ENCODE measurements at places on chromosomes 4 and X. TPM values are rescaled to one million over a fixed set of nuclear protein-coding genes. Genes with fewer than 3 reads are reported as not detected.
A peak's percentile ranks its signal among the peaks of the same experiment; 100 is the strongest.

Gene MAGEA10
- not detected for total RNA-seq

Gene KLB
- total RNA-seq = 41.9 TPM

Gene PRRG1
- total RNA-seq = 4.5 TPM

Gene SFRP2
- total RNA-seq = not detected

Gene GPC4
- 0.14 TPM for total RNA-seq

Gene ADAMTS3
- not detected for total RNA-seq

DNA sequence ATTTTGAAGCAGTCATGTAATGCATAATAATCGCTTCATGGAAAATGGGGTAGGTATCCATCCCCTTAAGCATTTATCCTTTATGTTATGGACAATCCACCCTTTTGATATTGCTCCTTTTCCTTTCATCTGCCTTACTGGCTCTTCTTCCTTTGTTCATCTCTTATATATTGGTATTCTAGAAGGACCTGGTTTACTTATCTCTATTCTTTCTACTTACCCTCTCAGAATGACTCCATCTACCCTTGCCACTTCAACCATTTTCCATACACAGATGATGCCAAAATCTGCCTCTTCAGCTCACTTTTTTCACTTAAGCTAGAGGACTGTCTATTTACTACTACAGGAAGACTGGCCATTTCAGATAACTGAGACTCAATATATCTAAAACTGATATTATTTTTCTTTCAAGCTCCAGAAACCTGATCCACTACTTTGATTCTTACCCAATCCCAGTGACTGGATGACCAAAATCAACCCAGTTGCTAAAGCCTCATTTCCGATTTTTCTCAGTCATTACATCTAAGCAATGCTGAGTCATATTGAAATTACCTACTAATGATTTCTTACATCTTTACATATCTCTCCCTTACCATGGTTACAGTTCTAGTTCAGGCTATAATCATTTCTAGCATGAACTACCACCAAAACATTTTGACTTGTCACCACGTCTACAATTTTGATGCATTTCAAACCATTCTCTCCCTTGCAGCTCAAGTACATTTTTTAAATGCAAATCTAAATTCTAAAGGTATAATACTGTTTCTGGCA, 93.7 kb downstream of the FAAH2 start:
- no peaks in the 10 kb centered on the region for H3K4me1 ChIP-seq
- no peak for DNase-seq
- H3K27ac ChIP-seq = no peak overlapping the region
- H3K27me3 ChIP-seq = no peaks in the 10 kb centered on the region
- no peaks in the 10 kb centered on the region for H3K36me3 ChIP-seq

DNA sequence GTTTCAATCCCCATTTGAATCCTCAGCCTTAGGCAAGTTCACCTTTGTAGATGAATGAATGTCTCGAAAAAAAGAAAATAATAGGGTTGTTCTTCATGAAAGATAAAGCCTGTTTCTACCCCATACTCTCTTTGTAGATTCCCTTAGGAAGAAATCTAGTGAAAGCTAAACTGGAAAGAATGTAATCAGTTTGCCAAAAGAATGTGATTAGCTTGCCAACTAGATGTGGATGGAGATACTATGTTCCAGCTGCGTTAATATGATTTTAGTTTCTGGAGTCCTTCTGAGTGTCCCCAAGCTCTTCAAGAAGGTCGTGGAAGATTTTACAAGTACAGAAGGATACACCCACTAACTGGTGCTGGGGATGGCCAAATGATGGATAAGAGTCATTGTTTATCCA, 162.3 kb upstream of the EDNRA start:
- no peak overlapping the region for H3K27ac ChIP-seq
- H3K4me1 ChIP-seq = no peaks in the 10 kb centered on the region
- DNase-seq = no peak
- no peak overlapping the region for H3K4me3 ChIP-seq

GRCh38 chr4:39291686-39292085, 74.5 kb downstream of the RFC1 start:
- DNase-seq = no peak
- H3K4me1 ChIP-seq = no peaks in the 10 kb centered on the region
- H3K4me3 ChIP-seq = no peak overlapping the region
- H3K27me3 ChIP-seq = no peaks in the 10 kb centered on the region

DNA sequence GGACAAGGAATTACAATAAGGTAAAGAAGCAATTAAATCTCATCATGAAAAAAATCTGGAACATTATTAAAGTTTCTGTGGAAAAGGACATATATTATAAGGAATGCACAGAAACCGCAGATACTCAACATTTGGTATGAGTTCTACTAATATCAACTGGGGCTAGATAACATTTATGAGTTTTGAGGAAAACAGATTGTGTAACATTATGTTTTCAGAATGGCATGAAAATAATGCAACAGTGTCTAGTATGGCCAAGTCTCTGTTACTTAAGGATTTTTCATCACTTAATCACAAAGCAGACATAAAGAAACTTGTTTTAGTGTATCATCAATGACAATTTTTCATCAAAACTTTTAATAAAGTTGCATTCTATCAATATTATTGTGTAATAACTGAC, 785.0 kb downstream of the GLUD2 start:
- no peaks in the 10 kb centered on the region for H3K27me3 ChIP-seq
- DNase-seq = no peak
- no peaks in the 10 kb centered on the region for H3K4me1 ChIP-seq
- H3K4me3 ChIP-seq = no peak overlapping the region
- no peaks in the 10 kb centered on the region for H3K36me3 ChIP-seq

DNA sequence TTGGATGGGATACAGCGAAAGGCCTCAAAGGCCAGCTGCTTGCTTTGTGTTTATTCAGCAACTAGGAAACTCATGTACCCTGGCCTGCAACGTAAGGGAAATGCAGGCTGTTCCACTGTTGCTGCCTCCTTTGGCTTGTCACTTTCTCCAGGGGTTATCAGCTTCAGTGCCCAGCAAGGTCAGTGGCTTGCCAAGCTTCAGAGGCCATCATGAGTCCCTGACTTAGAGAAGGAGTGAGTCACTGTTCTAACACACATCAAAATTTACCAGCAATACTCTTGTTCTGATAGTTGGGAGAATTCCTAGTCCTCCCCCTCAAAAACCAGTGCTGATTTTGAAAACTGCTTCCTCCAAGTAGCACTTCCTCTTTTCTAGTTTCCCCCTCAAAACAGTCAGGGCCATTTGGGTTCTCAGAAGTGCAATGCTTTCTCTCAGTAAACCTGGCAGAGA, 250.8 kb downstream of the ARHGAP24 start:
- no peaks in the 10 kb centered on the region for H3K4me1 ChIP-seq
- H3K4me3 ChIP-seq = no peak overlapping the region
- no peak for DNase-seq
- no peaks in the 10 kb centered on the region for H3K36me3 ChIP-seq

DNA sequence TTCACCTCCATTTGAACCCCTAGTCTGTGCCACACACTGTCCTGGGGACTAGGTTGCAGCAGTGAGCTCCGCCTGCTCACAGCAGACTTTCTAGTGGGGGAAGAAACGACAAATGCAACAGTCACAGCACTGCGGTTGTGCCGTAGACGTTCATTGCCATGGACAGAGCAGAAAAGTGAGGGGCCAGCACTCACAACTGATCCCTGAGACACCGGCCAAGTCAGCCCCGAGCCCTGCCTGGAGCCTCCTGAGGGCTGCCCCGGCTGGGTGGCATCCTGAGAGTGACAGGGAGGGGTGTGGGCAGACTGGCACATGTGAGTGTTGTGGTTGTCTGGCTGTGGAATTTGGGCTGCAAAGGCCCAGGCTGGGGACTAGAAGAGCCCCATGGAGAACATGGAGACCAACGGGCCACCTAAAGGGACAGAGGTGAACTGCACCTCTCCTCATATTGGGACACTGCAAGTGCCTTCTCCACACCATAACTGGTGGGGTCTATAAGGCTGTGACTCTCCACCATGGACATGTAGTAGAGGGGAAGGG, 4.6 kb downstream of the DUSP9 start:
- DNase-seq = peak; percentile 65
- H3K27ac ChIP-seq = no peak overlapping the region
- no peaks in the 10 kb centered on the region for H3K27me3 ChIP-seq
- H3K36me3 ChIP-seq = no peaks in the 10 kb centered on the region
- no peak overlapping the region for H3K4me3 ChIP-seq
- H3K4me1 ChIP-seq = peaks cover 31% of the 10 kb centered on the region

DNA sequence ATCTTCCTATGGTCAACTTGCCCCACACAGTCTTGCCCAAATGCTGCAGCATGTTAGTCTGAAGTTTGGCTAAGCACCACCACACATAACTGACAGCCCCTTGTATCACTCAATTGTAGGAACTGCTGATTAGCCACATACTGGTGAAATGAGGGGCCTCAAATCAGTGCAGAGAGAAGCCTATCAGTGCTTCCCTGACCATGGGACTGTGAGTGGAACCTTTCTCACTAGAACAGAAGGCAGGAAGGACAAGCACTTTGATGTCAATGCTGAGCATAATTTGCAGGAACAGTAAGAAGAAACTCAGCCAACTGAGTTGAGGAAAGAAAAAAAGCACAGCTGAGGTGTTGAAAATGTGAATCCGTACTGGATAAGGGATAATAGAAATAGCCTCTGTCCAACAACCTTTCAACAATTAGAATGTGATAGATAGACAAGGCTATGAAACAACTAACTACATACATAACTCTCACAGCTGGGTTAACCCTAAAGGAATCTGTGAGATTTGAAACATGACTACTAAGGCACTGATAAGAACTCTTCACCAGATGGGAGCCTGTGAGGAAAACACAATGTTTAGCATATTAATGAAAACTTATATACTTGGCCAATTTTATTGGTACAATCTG, 136.6 kb upstream of the SH3RF1 start:
- no peak overlapping the region for H3K4me3 ChIP-seq
- no peaks in the 10 kb centered on the region for H3K36me3 ChIP-seq
- H3K27ac ChIP-seq = no peak overlapping the region

DNA sequence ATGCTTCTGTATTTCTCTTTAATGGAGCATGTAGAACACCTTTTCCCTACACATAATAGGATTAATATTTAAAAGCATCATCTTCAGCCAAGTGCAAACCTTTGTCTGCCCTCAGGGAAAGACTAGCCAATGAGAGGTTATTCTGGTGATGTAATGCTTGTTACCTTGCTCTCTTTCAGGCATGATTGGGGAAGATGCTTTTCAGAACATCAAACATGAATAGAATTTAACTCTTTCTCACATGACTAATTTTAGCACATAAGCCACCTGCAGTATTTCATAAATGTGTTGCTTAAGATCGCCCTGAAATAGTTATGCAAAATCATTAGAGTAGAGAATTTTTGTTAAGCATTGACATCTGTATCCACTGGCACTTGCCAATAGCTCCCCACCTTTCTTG, 10.7 kb upstream of the EPGN start:
- H3K4me1 ChIP-seq = no peaks in the 10 kb centered on the region
- no peak overlapping the region for H3K27ac ChIP-seq

DNA sequence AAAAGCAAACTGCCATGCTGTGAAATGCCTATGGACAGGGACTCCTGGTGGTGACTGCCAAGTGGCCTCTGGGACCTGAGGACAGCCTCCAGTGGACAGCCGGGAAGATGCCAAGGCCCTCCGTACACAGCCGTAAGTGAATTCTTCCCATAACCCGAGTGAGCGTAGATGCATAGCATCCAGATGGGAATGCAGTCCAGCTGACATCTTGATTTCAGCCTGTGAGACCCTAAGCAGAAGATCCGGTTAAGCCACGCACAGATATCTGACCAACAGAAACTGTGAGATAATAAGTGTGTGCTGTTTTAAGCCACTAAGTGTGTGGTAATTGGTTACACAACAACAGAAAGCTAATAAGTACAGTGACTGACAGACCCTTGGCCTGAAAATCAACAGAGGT, 55.9 kb downstream of the TMEM156 start:
- H3K4me3 ChIP-seq = no peak overlapping the region
- no peaks in the 10 kb centered on the region for H3K36me3 ChIP-seq
- no peak for DNase-seq
- H3K4me1 ChIP-seq = peaks cover 2% of the 10 kb centered on the region

DNA sequence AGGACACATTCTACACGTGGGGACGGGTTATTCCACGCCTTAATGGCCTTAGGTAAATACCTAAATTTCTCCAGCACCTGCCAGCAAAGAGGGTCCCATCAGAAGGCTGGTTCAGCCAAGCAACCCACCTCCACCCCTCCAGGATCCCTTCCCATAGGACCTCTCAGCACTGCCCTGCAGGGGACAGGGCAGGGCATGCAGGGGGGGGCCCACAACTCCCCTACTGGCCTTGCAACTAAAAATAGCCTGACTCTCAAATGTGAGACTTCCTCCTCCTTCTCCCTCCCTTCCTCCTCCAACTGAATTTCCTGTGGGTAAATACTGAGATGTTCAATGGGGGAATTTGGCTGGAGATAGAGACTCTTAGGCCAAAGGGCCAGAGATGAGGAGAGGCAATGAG, 6.3 kb downstream of the LAS1L start:
- H3K4me3 ChIP-seq = no peak overlapping the region
- H3K36me3 ChIP-seq = peaks cover 5% of the 10 kb centered on the region
- H3K27ac ChIP-seq = no peak overlapping the region
- H3K4me1 ChIP-seq = peaks cover 6% of the 10 kb centered on the region
- H3K27me3 ChIP-seq = no peaks in the 10 kb centered on the region

Measured in HepG2 (cell line).